T47D (cell line): ENCODE measurements at places on chromosomes 7 and 10.

DNA sequence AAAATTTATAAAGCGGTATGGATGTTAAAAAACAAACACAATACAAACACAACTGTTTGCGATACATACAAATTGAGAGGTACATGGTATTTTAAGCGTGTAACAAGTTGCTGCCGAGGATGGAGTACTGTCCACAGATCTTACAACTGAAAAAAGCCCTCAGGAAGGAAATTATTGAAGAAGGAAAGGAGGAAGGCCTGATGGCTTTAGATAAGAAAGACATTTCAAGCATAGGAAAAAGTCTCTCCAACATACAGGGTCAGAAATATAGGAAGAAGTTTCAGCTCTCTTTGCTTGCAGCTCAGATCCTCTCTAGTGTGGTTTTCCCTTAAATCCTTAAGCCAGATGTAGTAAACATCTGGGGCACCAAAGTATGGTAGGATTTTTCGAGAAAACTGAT is 25.0 kb downstream of the RBM28 start:
- no peak for DNase-seq

DNA sequence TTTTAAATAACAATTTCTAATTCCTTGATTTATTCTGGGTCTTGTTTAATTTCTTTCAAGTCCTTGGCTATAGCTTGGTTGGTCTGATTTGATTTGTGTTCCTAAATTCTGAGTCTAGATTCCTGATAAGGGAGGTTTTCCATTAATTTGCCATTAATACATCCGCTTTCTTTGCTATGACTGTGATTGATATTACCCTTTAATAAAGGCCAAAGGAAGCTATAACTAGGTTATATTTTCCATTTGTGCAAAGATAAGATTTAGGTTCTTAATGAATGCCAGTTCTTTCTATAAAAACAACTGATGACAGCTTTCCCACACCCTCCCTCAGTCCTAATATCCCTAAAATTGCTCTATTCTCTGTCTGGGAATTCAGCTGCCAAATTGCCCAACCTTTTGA is 28.2 kb downstream of the NDUFB2 start:
- no peak for DNase-seq

DNA sequence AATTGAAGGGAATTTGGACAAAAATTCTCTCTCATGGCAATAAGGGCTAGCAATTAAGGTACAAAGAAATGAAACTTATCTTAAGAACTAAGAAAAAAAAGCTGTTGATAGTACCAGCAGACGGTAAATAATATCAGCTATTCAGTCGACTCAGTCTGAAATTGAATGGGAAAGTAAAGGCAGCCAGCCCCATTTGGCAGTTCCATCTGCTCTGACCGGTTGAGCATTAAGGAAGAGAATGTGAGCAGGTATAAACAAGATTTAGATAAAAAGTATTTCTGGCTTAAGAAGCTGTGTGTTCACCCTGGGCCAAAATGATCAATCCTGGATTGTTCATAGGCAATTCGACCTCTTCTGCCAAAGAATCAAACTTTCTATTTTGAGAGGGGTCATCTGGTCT is 154.6 kb upstream of the NPVF start:
- peak; percentile 44 for DNase-seq

- no peak for DNase-seq
Measured at GRCh38 chr7:21912305-21912704, 33.4 kb downstream of the CDCA7L start.
